ENCODE measurements at places on chromosomes 7 and 10. TPM values are rescaled to one million over a fixed set of nuclear protein-coding genes. Genes with fewer than 3 reads are reported as not detected.
A peak's percentile ranks its signal among the peaks of the same experiment; 100 is the strongest.

DNA sequence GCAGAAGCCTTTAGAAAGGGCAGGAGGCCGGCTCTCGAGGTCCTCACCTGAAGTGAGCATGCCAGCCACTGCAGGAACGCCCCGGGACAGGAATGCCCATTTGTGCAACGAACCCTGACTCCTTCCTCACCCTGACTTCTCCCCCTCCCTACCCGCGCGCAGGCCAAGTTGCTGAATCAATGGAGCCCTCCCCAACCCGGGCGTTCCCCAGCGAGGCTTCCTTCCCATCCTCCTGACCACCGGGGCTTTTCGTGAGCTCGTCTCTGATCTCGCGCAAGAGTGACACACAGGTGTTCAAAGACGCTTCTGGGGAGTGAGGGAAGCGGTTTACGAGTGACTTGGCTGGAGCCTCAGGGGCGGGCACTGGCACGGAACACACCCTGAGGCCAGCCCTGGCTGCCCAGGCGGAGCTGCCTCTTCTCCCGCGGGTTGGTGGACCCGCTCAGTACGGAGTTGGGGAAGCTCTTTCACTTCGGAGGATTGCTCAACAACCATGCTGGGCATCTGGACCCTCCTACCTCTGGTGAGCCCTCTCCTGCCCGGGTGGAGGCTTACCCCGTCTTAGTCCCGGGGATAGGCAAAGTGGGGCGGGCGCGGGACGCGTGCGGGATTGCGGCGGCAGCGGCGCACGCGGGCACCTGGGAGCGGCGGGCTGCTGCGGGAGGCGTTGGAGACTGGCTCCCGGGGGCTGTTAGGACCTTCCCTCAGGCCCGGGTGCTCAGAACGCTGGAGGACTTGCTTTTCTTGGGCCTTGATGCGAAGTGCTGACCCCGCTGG, at the start of gene FAS:
Gene FAS (plus strand): TSS at position 415 of the 777 bp plus-strand sequence. CDS start 79 bp downstream, at position 494.
- peak; percentile 83 for DNase-seq

DNA sequence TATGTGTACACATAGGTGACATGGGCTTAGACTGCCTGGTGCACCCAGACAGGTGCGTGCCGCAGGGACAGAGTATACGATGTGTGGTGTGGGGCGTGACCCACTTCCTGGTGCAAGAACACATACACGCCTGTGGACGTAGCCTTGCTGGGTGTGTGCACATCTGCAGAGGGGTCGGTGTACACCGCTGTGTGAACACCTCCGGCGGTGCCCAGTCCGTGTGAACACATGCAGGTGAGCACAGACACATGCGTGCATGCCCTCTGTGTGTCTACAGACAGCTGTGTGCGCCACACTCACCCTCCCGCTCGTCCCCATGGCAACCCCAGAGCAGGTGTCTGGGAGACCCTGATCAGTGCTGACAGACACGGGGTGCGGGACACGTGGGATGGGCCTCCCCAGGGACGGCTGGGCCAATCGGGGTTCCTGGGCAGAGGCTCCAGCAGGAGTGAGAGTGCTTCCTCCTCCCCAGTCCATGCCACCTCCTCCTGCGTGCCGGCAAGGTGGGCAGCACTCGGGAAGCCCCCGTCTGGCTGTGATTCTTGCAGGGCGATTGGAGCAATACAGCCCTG, 23.4 kb downstream of the ELFN1 start:
- no peak for DNase-seq

DNA sequence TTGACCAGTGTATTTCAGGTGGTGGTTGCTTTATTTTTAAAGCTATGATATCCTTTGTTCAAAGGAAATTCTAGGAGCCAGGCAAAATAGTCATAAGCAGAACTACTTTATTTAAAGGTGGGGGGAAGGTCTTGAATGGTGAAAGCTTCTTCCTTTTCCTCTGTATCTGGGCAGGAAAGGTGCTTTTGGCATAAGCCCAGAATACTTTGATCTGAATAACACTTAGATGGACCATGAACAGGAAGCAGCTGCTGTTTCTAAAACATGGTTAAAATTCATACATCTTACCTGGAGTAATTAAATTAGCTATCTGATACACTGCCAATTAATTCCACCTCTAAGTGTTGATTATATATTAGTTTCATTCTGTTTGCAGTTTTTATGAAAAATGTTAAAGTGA, 13.3 kb downstream of the ZNF804B start:
- DNase-seq: no peak

GRCh38 chr7:2986561-2986960, 57.1 kb downstream of the CARD11 start:
- no peak for DNase-seq

DNA sequence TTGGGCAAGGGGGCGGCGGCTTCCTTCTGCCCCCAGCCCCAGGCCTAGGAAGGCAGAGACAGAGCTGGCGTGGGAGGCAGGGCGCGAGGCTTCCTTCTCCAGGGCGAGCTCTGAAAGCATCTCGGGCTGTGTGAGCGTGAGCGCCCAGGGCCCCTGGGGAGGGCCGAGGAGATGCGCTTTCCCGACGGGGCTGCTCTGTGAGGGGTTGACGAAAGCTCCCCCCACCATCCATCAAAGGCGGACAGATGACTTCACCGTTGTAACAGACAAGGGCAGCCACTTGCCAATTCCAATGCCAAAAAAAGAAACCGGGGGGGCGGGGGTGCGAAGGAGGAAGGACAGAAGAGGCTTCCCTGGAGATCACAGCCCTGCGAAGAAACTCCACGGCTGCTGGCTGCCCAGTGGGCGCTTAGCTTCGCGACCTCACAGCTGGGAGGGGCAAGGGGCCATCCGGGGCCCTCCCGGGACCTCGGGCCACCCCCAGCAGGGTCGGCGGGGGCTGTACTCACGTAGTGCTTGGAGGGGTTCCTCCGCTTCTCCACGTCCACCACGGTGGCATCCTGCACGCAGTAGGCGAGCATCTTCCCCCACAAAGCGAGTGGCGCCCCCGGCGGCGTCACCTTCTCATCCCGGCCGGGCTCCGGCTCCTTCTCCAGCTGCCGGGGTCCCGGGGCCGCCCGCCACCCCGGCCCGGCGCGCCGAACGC, 537 bp downstream of the SH3PXD2A start:
- peak; percentile 43 for DNase-seq

DNA sequence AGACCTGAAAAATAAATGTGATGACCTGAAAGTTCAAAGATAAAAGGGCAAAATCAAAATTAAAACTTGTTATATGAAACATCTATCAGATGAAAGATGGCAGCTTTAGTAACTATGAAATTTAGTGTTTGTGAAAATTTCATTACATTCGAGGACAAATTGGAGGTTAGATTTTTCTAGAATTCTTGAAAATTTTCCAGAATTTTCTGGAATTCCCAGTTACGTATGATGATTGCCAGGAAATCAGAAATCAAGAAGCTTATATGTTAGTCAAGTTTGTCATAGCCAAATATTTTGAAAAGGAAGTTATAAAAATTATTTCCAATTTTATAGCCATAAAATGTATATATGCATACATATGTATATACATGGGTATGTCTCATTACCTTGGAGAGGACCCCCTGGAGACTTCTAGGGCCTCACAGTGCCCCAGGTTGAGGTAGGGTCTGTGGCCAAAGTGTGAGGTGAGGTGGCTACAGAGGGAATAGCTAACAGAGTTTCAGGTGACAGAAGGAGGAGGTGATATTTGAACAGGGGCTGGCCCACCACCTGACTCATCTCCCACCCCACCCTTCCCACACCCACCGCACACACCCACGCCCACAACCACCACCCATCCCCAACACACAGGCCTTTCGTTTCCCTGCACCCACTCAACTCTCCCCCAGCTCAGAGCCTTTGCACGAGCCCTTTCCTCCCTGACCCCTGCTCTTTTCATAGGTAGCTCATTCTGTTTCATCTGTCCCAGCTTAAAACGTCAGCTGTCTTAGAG, 21.5 kb downstream of the C10orf105 start:
- DNase-seq: no peak

GRCh38 chr7:121847041-121847440, 25.9 kb upstream of the PTPRZ1 start:
- no peak for DNase-seq

GRCh38 chr7:1481300-1481699, 22.0 kb upstream of the MICALL2 start:
- no peak for DNase-seq

DNA sequence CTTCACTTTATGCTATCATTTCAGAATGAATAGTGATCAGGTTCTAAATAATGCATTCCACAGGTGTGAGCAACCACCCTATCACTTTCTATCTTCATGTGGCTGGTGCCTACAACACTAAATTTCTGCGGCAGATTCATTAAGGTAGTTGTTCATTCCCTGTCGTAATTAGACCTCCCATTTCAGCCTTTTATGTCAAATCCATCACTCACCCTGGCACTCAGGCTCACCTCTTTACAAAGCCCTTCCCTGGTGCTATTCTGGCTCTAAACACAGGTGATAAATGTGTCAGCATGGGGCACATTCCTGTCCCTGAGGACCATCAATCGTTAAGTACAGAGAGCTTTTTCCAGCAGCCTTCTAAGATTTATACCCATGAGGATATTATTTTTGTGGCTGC, 300.0 kb upstream of the C7orf33 start:
- no peak for DNase-seq

DNA sequence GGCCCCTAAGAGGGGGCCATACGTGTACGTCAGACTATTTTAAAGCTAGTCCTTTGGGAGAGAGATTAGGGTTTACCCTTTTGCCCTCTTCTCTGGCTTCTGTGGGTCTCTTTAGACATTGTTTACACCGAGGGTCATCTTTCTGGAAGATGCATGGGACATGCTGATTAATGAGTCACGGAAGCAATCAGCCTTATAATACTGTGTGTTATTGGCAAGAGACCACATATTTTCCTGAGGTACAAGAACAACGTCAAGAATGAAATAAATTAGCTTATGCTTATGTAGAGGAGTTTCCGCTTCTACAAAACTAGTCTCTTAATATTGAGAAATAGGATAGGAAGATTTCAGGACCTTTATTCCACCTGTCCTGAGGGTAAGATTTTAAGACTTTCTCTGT, 327.7 kb downstream of the BBS9 start:
- no peak for DNase-seq

GRCh38 chr10:18797286-18797685, 138.1 kb downstream of the ARL5B start:
- DNase-seq: no peak

GRCh38 chr10:124669141-124669823, 74.9 kb downstream of the FAM53B start:
- no peak for DNase-seq

GRCh38 chr7:86784765-86785164, 141.1 kb downstream of the GRM3 start:
- no peak for DNase-seq

DNA sequence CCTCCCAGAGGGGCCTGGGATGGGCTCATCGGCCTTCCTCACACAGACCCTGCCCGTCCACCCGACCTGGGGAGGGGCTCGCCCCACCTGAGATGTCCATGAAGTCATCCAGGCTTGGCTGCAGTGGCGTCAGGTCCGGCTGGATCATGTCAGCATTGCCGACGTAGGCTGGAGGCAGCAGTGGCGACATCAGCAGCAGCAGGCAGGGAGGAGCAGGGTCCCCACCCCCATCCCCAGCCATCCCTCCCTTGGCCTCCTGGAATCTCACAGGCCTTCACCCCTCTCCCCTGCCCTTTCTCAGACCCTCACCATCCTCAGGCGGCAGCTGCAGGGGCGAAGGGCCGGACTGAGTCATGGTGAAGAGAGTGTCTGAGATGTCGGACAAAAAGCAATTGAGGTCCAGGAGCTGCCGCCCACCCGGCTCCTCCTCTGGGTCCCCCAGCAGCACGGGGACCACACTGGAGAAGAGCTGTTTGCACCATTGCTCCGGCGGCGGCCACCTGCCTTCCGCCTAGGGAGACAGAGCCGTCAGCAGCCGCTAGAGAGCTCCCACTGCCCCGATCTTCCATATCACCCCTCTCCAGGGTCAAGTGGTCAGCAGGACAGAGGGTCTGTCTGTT, 18.6 kb downstream of the MLXIPL start:
- DNase-seq: no peak

- DNase-seq: no peak
Observed at GRCh38 chr7:74143383-74143782, 30.8 kb upstream of the EIF4H start.

DNA sequence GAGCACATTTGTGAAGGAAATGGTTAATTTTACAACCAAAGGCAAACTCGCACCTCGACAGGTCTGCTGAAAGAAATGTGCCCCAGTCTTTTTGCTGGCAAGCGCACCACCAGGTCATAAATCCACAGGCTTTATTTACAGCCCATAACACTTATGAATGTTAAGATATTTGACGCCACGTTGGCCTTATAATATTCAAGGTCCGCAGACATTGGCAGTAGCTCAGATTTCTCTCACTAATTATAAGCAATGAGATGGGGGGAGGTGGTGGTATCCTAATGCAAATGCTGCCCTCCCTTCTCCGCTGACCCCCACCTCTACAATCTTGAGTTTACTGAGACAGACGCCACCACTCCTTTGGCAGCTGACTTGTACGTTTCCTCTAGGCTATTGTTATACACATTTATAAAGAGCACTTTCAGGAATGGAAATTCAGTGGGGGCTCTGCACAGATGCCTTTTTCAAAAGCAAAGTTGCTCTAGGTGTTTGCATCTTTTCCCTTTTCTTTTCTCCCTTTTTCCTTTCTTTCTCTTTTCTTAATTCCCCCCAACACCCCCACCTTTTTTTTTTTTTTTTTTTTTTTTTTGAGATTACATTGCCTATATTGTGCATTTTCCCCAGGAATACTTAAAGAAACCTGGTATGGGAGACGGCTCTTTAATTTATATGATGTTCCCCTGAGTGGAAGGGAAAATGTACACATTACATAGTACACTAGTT, 6.7 kb downstream of the TCF7L2 start:
- peak; percentile 12 for DNase-seq

DNA sequence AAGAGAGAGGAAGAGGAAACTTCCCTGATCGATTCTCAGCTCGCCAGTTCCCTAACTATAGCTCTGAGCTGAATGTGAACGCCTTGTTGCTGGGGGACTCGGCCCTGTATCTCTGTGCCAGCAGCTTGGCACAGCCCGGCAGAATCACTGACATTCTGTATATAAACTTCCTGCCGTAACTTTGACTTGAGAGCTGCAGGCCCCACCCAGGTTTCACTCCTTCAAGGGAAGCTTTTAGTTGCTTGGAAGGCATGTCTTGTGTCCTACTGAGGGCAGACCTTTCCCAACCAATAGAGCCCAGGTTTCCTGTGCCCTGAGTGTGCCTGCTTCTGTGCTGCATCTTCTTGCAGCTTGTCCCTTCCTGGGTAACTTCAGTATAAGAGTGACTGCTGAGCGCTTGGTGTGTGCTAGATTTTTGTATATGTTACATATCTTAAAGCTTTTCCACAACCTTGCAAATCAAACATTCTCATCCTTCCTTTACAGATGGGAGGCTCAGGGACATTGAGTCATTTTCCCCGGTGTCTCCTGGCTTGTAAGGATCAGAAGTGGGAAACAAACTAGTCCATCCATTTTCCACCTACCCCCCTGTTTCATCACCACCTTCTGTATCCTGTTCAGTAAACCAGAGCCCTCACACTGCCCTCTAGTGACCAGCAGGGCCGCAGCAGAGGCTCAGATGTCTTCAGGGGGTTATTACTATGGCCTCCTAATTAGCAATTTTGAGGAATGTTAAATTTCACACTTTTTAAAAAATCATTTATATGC, 225.2 kb upstream of the PRSS58 start:
- DNase-seq: peak; percentile 28

GRCh38 chr10:71957546-71958275, 6.5 kb upstream of the CHST3 start:
- no peak for DNase-seq

GRCh38 chr10:112027731-112028280, 155.8 kb downstream of the GPAM start:
- no peak for DNase-seq

Gene TBL2
- total RNA-seq: 68.6 TPM

Gene RNLS
- total RNA-seq: 29.3 TPM

Gene OPALIN
- not detected for total RNA-seq

Gene LIPF
- total RNA-seq: not detected

Gene NPY
- not detected for total RNA-seq

Gene CRTAC1
- total RNA-seq: not detected

Gene CACUL1
- 27.1 TPM for total RNA-seq

Gene GALNT17
- total RNA-seq: 0.03 TPM

Gene RELN
- total RNA-seq: 3.1 TPM

Gene MYOZ1
- not detected for total RNA-seq

Data from MG63 (cell line).